Uterus (tissue), 4 donors: ENCODE measurements at places on chromosomes 1 and 21. TPM values are rescaled to one million over a fixed set of nuclear protein-coding genes. Genes with fewer than 3 reads are reported as not detected.

DNA sequence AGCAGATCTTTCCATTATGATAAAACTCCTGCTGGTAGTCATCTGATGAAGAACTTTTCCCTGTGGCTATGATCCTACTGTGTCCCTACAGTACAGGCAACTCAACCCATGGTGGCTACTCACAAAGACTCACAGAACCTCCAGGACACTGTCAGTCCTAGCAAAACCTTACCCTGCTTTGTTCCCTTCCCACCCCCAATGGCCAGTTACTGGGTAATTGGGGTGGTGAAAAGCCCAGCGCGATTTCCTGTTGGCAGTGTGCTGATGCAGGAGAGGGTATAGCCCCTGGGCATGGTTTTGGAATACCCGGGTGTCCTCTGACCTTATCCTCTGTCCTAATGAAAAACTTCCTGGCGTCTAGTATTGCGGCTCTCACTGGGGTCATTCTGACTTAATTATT, 533 bp upstream of the RGL1 start:
- DNase-seq = no peak
- no peaks in the 10 kb centered on the region for H3K4me1 ChIP-seq
- H3K4me3 ChIP-seq = peak overlapping the region; percentile 61
- peak overlapping the region; percentile 90 for H3K27ac ChIP-seq
- no peaks in the 10 kb centered on the region for H3K36me3 ChIP-seq
- no peaks in the 10 kb centered on the region for H3K27me3 ChIP-seq

DNA sequence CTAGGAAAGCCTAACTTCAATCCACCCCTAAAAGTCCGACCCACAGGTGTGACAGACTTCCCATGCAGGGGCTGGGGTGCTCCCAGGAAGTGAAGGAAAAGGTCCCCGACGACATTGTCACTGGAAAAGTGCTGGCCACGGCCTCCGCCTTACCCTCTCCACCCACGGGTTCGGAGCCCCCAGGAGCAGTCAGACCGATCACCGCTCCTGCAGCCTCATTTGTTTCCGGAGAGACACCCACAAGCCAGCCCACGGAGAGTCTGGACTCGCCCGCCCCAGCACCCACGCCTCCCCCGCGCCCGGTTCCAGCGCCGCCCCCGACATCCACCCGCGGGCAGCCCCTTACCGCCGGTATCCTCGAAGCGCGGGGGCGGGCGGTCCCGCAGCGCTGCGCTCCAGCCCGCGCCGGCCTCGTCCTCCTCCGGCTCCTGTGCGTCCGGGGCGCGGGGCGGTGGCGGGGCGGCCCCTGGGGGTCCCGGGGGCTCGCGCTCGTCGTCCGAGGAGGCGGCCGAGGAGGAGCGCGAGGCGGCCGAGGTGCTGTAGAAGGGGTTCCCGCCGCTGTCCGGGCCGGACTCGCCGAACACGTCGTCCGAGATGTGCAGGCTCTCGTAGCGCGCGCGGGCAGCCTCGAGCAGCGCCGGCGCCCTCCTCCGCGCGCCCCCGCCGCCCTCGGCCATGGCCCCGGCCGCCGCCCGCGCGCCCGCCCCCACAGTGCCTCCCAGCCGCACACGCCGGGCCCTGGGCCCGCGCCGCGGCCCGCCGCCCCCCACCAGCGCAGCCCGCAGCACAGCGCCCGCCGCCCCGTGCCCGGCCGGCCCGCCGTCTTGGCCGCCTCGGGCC, 660 bp downstream of the PGBD5 start:
- no peaks in the 10 kb centered on the region for H3K4me1 ChIP-seq
- H3K27ac ChIP-seq = no peak overlapping the region
- DNase-seq = no peak
- H3K27me3 ChIP-seq = no peaks in the 10 kb centered on the region
- peak overlapping the region; percentile 13 for H3K4me3 ChIP-seq
- no peaks in the 10 kb centered on the region for H3K36me3 ChIP-seq

DNA sequence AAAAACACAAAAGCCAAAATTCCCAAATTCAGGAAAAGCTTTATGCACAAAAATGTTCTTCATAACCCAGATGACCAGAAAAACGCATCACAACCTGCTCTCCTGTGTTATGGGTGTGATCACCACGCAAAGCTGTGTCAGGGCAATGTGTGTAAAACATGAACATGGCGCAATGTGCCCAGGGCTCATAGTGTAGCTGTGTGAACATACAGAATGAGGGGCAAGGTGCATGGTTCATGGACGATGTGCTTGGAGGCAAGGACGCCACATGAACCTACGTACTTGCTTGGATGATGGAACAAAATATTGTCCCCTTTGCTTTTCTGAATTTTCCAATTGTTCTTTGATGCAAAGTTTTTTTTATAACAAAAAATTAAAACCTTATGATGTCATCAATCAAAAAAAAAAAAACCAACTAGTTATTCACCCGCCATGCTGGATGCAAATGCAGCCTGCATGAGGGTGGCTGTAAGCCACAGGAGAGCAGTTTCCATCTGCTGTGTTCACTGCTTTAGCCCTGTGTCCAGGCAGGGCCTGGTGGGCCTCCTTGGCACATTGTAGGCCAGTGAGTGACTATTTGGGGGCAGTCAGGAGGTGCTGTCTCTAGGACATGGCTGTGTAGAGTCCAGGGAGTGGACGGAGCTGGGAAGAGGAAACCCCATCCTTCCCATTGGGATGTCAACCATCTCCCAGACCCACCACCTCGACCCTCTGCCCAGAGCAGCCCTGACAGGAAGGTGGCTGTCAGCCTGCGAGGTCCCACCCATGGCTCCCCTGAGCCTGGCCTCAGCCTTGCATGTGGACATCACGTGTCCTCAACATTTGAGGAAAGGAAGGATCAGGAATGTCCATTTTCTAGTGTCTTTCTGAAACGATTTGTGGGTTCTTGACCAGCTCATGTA, 13.6 kb downstream of the KRTAP10-1 start:
- no peak overlapping the region for H3K27ac ChIP-seq
- no peak overlapping the region for H3K4me3 ChIP-seq
- H3K27me3 ChIP-seq = no peaks in the 10 kb centered on the region
- no peaks in the 10 kb centered on the region for H3K4me1 ChIP-seq
- no peaks in the 10 kb centered on the region for H3K36me3 ChIP-seq

- H3K36me3 ChIP-seq = no peaks in the 10 kb centered on the region
- no peaks in the 10 kb centered on the region for H3K27me3 ChIP-seq
- peak overlapping the region; percentile 64 for H3K27ac ChIP-seq
- H3K4me1 ChIP-seq = no peaks in the 10 kb centered on the region
These were observed 54.5 kb downstream of the COL6A1 start for GRCh38 chr21:46035809-46036695.

C1orf21 gene
- total RNA-seq = 71.0 TPM

OLIG1 gene
- not detected for total RNA-seq

GRCh38 chr1:184982002-184982954, 8.0 kb upstream of the NIBAN1 start:
- peak; percentile 79 for DNase-seq
- no peak overlapping the region for H3K4me3 ChIP-seq
- no peak overlapping the region for H3K27ac ChIP-seq
- no peaks in the 10 kb centered on the region for H3K27me3 ChIP-seq
- H3K36me3 ChIP-seq = no peaks in the 10 kb centered on the region

DNA sequence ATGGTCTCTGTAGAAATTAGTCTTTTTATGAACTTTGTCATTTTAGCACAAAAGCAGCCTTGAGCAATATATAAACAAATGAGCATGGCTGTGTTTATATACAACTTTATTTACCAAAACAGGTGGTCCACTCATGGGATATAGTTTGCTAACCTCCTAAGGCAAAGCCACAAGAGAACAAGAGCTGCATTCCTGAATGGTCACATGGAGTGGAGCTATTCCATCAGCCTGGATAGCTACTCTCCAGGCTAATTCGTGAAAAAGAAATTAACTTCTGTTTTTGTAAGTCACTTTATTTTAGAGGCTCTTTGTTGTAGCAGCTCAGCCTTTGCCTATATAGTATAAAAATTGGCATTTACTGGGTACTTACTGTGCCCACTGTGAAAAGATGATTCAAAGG, 163.3 kb upstream of the FAM78B start:
- no peak overlapping the region for H3K27ac ChIP-seq
- H3K4me3 ChIP-seq = no peak overlapping the region
- H3K36me3 ChIP-seq = no peaks in the 10 kb centered on the region
- DNase-seq = no peak
- H3K27me3 ChIP-seq = no peaks in the 10 kb centered on the region

GRCh38 chr21:34956416-34957316, 92.4 kb downstream of the RUNX1 start:
- H3K4me3 ChIP-seq = no peak overlapping the region
- H3K27me3 ChIP-seq = no peaks in the 10 kb centered on the region
- no peak overlapping the region for H3K27ac ChIP-seq
- H3K36me3 ChIP-seq = no peaks in the 10 kb centered on the region
- DNase-seq = no peak
- H3K4me1 ChIP-seq = no peaks in the 10 kb centered on the region

- H3K36me3 ChIP-seq = no peaks in the 10 kb centered on the region
- no peak overlapping the region for H3K4me3 ChIP-seq
- DNase-seq = no peak
- no peak overlapping the region for H3K27ac ChIP-seq
These were observed 21.5 kb downstream of the PADI2 start for GRCh38 chr1:17097787-17098186.

TMIGD3 gene
- total RNA-seq = not detected

DNA sequence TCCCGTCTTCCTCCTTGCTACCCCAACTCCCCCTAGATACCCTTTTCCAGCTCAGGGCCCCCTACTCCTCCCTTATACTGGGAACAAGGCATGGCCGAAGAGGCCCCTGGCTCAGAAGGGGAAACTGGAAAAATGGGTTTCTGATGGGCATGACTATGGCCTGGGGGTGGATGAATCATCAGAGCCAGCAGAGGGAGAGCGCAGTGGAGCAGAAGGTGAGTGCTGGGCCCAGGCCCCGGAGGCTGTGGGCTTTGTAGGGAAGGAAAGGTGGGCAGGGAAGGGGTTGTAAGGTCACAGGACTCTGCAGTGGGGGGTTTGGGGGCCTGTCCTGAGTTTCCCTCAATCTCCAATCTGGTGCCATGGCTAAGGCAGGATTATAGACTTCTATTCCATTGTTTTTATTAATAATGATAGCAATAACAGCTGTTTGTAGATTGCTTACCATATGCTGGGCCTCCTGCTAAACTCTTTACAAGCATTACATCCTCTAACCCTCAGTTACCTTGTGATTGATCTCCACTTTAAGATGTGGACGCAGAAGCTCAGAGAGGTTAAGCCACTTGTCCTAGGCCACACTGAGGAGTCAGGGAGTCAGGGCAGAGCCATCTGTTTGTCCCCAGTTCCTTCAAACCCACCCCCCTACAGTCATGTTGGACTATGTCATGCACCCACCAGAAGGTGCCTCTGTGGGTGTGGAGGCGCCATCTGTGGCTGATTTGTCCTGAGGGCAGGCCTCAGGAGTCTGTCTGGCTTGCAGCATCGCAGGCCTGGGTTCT, 36.2 kb upstream of the ZNF362 start:
- H3K36me3 ChIP-seq = no peaks in the 10 kb centered on the region
- no peak for DNase-seq
- no peak overlapping the region for H3K4me3 ChIP-seq
- H3K27ac ChIP-seq = no peak overlapping the region
- no peaks in the 10 kb centered on the region for H3K27me3 ChIP-seq
- no peaks in the 10 kb centered on the region for H3K4me1 ChIP-seq

NR1I3 gene
- not detected for total RNA-seq

GRCh38 chr1:101314244-101314643, 77.4 kb downstream of the S1PR1 start:
- H3K27ac ChIP-seq = no peak overlapping the region
- no peaks in the 10 kb centered on the region for H3K36me3 ChIP-seq
- H3K27me3 ChIP-seq = no peaks in the 10 kb centered on the region

GRCh38 chr1:44501047-44501890, 96.2 kb downstream of the RNF220 start:
- H3K36me3 ChIP-seq = no peaks in the 10 kb centered on the region
- H3K27me3 ChIP-seq = no peaks in the 10 kb centered on the region
- DNase-seq = no peak
- no peaks in the 10 kb centered on the region for H3K4me1 ChIP-seq
- H3K27ac ChIP-seq = no peak overlapping the region

- no peak for DNase-seq
- no peak overlapping the region for H3K27ac ChIP-seq
- no peaks in the 10 kb centered on the region for H3K36me3 ChIP-seq
- no peaks in the 10 kb centered on the region for H3K4me1 ChIP-seq
- no peak overlapping the region for H3K4me3 ChIP-seq
These were observed 243.0 kb upstream of the PROX1 start for GRCh38 chr1:213744780-213745179.

AMY1A gene
- 0.76 TPM for total RNA-seq

DNA sequence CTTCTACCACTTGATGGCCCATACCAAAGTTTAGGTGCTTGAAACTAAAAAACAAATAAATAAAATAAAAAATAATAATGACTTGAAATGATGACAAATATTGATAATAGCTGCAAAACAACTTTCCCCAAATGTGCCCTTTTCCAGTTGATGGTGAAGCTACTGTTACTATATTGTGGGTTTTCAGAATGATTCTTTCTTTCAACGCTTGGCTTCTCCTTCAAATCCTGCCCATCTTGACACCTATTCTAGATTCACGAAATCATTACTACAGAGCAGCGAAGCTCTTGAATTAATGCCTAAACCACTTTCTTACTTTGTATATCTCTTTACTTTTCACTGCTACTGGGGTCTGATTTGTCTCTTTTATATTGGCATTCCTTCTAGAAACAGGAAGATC, 9.2 kb upstream of the C1orf141 start:
- no peaks in the 10 kb centered on the region for H3K4me1 ChIP-seq
- H3K36me3 ChIP-seq = no peaks in the 10 kb centered on the region
- no peak overlapping the region for H3K4me3 ChIP-seq
- DNase-seq = no peak
- H3K27me3 ChIP-seq = no peaks in the 10 kb centered on the region
- H3K27ac ChIP-seq = no peak overlapping the region

DNA sequence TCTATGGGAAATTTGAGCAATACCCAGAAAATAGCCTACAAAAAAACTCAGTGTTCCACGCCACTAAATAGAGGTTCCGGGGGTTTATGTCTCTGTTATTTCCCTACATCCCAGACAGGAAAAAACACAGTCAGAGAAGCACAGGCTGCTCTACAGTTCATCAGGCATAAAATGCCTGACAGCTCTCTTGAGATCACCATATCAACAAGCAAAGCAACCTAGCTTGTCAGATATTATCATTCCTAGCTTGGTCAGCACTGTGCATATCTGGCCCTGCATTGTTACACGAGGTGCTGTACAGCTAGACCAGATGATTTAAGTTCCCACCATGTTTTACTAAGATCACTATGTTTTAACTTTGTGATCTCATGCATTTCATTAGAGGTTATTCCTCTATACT, 172.6 kb downstream of the PTPRC start:
- H3K27ac ChIP-seq = no peak overlapping the region
- DNase-seq = no peak
- no peaks in the 10 kb centered on the region for H3K27me3 ChIP-seq
- no peaks in the 10 kb centered on the region for H3K4me1 ChIP-seq
- H3K4me3 ChIP-seq = no peak overlapping the region
- no peaks in the 10 kb centered on the region for H3K36me3 ChIP-seq

DNA sequence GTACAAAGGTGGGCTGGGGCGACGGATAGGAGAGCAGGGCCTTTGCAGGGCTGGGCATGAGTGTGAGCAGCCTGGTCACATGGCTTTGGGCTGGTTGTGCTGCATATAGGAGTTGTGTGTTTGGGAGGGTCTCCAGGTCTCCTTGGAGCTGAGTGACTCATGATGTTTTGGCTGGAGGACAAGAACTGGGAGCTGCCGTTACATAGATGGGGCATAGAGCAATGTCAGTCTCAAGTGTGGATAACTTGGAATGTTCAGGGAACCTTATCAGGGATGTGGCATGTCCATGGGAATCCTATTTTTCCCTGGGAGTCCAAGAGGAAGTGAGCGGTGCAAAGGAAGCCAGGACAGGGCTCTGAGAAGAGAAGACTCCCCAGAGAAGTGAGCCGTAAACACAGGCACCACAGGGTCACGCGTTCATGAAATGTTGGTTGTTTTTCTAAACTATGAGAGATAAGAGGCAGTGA, 136.4 kb upstream of the KCNE2 start:
- H3K36me3 ChIP-seq = no peaks in the 10 kb centered on the region
- no peak overlapping the region for H3K27ac ChIP-seq
- peak; percentile 20 for DNase-seq
- no peaks in the 10 kb centered on the region for H3K27me3 ChIP-seq

PDE4B gene
- total RNA-seq = 15.1 TPM

RHBG gene
- not detected for total RNA-seq
